Lung (tissue), 17 donors: ENCODE measurements at places on chromosomes 1 and 21. TPM values are rescaled to one million over a fixed set of nuclear protein-coding genes. Genes with fewer than 3 reads are reported as not detected.
A peak's percentile ranks its signal among the peaks of the same experiment; 100 is the strongest.

GRCh38 chr1:203089651-203090045 is 3.8 kb upstream of the MYOG start:
- no peak for DNase-seq

- no peak for DNase-seq
These were observed 32.0 kb upstream of the EPS15 start for GRCh38 chr1:51551081-51551480.

GRCh38 chr21:14071902-14072734 is 138.6 kb downstream of the LIPI start:
- no peak for DNase-seq

DNA sequence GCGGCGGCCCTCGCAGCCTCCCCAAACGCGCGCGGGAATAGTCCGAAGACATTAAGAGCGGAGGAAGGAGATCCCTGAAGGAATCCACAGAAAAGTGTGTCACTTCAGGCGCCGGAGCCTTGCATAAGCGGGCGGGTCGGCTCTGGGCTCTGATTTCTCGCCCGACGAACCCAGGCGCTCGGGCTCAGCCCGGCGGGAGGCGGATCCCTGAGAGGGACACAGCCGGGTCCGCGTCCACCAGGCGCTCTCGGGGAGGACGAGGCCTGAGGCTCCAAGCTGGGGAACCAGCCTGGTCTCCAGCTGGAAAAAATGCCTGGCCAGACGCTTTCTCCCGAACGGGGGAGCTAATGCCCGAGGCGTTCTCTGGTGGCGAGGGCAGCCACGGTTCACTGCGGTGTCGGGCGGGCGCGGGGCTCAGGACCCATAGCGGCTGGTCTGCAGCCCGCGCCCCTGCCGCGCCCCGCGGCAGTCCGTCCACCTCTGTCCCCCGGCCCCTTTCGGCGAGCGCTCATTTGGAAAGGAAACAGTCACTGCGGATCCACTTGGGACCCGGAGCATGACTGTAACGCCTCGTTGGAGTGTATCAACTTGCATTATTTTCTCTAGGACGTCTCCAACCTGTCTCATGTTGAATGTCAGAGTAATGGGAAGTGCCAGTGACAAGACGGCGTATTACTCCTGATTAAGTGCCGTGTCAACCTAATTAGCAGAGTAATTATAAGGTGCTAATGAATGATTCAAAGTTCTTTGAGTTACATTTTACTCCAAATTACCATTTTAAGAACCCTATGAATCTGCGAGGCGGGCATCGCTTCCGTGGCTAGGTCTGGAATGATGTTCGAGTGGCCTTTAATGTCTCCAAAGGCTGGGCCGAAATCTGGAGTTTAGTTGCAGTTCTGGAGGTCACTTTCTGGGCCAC is 1.6 kb upstream of the BARHL2 start:
- peak; percentile 36 for DNase-seq

The SPATA46 gene
- total RNA-seq: not detected

- peak; percentile 8 for DNase-seq
These were observed 83.3 kb downstream of the ZFYVE9 start for GRCh38 chr1:52225174-52225573.

The OR2L8 gene
- total RNA-seq: not detected

DNA sequence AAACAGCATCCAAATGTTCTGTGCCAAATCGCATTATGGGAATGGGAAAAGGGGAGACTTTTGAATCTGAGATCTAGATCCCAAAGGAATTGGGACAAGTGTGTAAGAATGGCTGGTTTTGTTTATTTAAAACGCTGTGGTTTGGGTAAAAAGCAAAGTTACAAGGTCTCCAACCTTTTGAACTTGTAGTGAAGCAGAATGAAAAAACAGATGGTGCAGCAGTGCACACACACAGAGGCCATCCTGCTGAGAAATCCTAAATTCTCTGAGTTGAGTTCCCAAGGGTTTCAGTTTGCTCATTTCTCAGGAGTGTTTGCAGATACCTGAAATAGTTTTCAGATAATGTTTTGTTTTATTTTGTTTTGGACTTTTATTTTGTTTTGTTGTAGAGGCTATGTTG is 80.2 kb upstream of the CD1D start:
- peak; percentile 40 for DNase-seq

GRCh38 chr1:168321945-168322344 is 41.3 kb downstream of the TBX19 start:
- DNase-seq: peak; percentile 25

GRCh38 chr1:46197964-46198811 is at the start of gene POMGNT1:
Gene POMGNT1, minus strand, starts transcription at chr1:46198434. Its CDS starts 613 bp downstream, at chr1:46197821.
- peak; percentile 79 for DNase-seq

DNA sequence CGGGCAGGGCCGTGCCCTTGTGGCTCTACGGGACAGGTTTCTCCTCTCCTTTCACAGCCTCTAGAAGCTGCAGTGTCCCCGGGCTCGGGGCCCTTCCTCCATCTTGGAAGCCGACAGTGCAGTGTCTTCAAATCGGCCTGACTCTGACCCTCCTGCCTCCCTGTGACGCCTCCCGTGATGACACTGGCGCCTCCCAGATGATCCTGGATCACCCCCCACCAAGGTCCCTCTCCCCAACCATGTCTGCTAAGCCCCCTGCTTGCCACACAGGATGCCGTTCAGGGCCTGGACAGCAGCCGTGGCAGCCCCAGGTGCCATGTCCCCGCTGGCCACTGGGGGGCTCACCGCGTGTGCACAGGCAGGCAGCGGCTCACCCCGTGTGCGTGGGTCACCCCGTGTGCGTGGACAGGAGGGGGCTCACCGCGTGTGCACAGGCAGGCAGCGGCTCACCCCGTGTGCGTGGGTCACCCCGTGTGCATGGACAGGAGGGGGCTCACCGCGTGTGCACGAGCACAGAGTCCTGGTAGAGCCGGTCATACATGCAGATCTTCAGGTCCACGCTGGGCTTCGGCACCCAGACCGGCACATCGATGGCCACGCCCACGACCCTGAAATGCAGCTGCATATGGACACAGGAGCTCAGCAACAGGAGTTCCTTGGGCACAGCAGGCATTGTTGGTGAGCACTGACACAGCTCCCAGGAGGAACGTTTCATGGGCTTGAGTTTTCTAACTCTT is 24.9 kb upstream of the TMEM52 start:
- peak; percentile 60 for DNase-seq

DNA sequence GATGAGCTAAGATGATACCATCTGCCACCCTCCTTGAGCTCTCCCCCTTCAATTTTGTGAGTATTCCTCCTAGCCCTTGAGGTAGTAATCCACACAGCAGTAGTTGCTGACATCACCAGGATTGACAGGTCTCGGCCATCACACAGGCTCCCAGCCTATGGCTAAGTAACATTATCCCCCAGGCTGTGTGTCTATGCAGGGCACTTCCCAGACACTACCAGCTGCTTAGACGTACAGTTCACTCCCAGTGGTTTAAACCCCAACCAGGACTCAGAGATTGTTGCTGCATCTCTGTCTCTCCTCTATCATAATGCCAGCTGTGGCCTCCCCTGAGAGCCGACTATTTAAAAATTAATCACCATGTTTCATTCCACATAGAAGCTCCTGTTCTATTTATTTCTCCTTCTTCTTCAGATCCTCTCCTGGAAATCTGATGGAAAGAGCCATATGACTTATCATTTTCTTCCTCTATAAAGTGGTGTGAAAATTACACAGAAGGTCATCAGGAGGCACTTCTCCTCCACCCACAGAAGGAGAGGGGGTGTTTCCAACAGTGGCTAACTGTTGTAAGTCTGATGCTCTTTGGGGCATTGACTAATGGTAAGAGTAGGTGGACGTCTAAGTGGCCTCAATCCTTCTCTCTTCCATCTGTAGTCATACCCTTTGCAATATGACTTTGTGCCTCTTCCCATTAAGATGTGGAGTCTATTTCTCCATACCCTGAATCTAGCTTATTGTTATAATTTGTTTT is 396.3 kb downstream of the SETD4 start:
- no peak for DNase-seq

DNA sequence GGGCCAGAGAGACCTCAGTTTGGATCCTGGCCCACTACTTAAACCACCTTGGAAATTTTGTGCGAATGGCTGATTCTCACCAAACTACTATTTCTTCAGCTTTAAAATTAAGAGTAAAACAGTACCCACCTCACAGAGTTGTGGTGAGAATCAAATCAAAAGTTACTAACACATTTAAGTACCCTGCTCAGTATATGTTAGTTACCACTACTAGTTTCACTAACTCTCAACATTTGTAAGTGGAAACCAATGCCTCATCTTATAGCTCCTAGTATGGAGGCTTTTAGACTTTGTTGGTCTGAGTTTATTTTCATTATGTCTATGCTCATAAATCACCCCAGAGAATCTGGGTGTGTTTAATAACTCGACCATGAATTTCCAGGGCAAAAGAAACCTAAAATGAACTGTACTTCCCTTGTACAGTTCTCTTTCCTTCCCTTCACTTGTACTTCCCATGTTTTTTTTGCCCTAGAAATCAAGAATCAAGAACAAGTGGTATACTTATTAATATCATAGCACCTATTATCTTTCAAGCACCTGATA is 11.6 kb upstream of the SERBP1 start:
- DNase-seq: no peak

GRCh38 chr21:33308586-33309490 is 15.9 kb upstream of the IFNAR1 start:
- DNase-seq: peak; percentile 90

DNA sequence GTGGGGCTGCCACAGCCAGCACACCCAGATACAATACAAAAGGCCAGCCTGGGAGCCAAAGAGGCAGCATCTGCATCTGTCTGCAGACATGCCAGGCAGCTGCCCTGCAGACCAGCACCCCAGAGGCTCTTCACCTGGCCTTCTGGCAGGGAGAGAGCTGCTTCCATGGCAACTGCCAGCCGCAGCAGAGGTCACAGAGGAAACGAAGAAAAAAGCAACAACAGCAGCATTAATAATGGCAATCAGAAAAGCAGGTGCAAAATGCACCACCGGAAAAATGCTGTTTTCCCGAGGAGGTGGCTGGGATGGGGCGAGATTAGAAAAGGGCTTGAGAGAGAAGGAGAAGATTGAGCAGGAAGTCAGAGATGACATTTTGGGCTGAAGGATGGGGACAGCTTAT is 309.5 kb downstream of the PCP4 start:
- no peak for DNase-seq

DNA sequence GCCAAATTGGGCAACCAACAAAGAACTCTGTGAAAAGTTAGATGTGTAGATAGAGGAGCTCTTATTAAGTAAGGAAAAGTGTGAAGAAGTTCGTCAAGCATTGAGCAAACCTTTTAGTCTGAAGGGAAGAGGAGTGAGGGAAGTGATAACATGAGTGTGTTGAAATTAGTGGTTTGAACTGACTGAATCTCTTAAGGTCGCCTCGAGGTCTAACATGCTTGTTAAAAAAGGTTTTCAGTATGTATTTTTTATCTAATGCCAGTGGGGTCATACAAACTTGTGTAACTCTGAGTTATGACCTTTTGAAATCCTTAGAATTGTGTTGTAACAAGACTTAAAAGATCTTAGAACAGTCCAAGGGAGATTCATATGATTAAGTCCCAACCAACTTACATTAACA is 34.1 kb downstream of the SOAT1 start:
- no peak for DNase-seq

The VWA5B1 gene
- 0.40 TPM for total RNA-seq

GRCh38 chr1:206415942-206416341 is 54.3 kb upstream of the IKBKE start:
- no peak for DNase-seq

GRCh38 chr1:117104986-117105385 is 16.6 kb downstream of the TRIM45 start:
- DNase-seq: no peak

- DNase-seq: no peak
These were observed 111.4 kb downstream of the ST3GAL3 start for GRCh38 chr1:43818691-43819090.

The NEK7 gene
- 95.2 TPM for total RNA-seq
